Activated T-helper 1 cell treated with anti-CD3 and anti-CD28 coated beads, Interleukin-12 subunit alpha, Interleukin-12 subunit beta, Interleukin-2, Interleukin-4 antibody, amounts not matched to agents 30 ng/mL and 10 ng/mL and 1 ng/mL, durations not matched to agents 14 hours and 24 hours and 36 hours (primary cell): ENCODE measurements at places on chromosomes 6 and 20. TPM values are rescaled to one million over a fixed set of nuclear protein-coding genes. Genes with fewer than 3 reads are reported as not detected.

The FOXP4 gene
- total RNA-seq = 21.6 and 24.0 TPM in 2 replicates

The ZC2HC1B gene
- total RNA-seq = 0.24 TPM in 1 of 2 replicates, not detected in the other

The SCRT2 gene
- not detected in 2 replicates for total RNA-seq

The HMGA1 gene
- total RNA-seq = 415 and 438 TPM in 2 replicates

The ATP9A gene
- 19.6 and 20.6 TPM in 2 replicates for total RNA-seq

The GLP1R gene
- 0.18 TPM in 1 of 2 replicates, not detected in the other for total RNA-seq

DNA sequence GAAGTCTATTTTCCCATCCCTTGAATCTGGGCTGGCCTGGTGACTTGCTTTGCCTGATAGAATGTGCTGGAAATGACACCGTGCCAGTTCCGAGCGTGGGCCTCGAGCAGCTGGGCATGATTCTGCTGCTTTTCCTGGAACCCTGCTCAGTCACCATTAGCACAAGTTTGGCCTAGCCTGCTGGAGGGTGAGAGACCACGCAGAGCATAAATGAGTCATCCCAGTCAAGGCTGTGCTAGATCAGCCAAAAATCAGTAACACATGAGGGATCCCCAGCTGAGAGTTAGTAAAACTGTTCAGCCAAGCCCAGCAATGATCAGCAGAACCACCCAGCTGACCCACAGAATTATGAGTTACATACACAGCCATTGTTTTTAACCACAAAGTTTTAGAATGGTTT lies 74.8 kb upstream of the TOP1 start:
- H3K27ac ChIP-seq = no peak overlapping the region
- peaks cover 9% of the 10 kb centered on the region for H3K27me3 ChIP-seq
- no peak for DNase-seq

DNA sequence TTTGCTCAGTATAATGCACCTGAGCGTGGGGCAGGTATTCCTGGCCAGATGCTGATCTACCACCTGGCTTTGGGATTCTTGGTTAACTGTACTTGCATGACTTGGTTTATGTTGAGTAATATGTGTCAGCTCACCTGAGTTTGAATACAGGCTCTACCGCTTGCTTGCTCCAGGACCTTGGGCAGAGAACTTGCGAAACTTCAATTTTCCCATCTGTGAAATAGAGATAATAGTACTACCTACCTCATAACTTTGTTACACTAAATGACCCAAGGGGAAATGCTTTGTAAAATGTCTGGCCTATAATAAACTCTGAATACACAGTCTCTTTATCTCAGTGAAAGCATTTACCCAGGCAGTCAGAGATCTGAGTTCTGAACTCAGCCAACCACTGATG lies 51.8 kb downstream of the SCAND1 start:
- H3K27ac ChIP-seq = no peak overlapping the region
- peaks cover 21% of the 10 kb centered on the region for H3K36me3 ChIP-seq
- no peak overlapping the region for H3K4me3 ChIP-seq
- no peaks in the 10 kb centered on the region for H3K4me1 ChIP-seq

DNA sequence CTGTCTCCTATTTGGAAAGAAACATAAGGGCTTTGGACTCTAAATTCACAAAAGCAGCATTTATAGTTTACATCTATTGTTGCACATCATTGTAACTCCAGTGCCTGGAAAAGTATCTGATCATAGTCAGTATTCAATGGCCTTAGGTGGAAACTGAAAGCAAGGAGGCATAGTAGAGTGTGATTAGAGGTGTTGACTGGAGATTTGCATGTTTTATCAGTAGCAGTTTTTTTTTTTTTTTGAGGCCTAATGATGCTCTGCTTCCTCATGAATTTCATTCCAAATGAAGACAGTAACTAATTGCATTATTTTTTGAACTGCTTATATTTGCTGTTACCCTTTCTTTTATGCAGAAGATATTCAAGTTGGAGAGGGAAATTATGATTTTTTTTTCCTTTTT lies 213.2 kb upstream of the FLRT3 start:
- H3K4me1 ChIP-seq = no peaks in the 10 kb centered on the region
- H3K4me3 ChIP-seq = no peak overlapping the region
- no peak overlapping the region for H3K27ac ChIP-seq

DNA sequence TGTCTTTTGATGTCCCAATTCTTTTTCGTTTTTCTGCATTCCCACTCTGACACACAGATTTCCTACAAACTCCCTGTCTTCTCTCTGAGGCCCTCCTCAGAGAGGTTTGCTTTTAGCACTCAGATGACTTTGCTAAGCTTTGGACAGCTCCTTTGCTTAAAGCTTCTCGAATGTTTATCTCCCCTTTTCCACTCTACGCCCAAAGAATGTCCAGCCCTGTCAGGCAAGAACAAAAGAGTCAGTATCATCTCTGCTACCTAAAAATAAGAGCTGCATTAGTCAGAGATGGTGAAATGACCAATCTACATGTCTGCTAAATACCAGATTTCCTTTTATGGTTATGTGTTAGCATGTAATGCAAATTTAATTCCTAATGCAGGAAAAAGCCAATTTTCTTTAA lies 56.8 kb downstream of the PREP start:
- H3K27me3 ChIP-seq = no peaks in the 10 kb centered on the region
- peaks cover 32% of the 10 kb centered on the region for H3K36me3 ChIP-seq
- no peak overlapping the region for H3K4me3 ChIP-seq
- DNase-seq = no peak

DNA sequence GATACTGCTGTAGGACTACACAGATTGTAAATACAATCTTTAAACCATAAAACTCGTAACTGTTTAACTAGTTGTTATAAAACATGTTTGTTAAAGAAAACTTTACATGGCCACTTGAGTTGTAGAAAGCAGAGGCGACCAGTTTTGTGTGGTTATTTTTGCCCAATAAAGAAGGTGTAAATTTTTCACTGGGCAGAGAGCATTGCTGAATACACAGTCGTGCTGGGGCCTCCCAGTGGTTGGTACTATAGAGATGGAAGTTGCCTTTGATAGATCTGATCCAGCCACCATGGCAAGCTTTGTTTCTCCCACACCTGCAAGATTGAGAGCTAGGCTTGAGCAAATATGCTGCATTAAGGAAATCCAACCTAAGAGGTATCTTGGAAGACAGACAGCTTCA lies 34.0 kb upstream of the YWHAB start:
- H3K27me3 ChIP-seq = peaks cover 11% of the 10 kb centered on the region
- no peaks in the 10 kb centered on the region for H3K4me1 ChIP-seq
- no peak for DNase-seq
- H3K27ac ChIP-seq = no peak overlapping the region
- H3K36me3 ChIP-seq = no peaks in the 10 kb centered on the region

DNA sequence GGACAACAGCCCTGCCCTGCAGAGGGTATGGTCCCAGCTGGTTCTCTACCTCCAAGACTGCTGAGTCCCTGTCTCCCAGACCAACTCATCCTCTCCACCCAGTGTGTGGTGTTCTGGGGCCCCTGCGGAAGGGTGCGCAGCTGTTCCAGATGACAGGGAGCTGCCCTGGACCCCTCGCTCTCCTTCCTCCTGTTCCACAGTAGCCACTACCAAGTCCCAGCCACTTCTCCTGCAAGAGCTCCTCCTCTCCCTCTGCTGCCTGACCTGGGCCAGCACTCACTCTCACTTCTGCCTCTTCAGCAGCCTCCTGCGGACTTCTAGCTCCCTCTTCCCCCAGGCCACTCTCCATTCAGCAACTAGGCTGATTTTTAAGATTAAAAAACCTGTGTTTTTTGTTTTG lies 40.1 kb upstream of the TMEM181 start:
- no peak overlapping the region for H3K4me3 ChIP-seq
- H3K27me3 ChIP-seq = peaks cover 22% of the 10 kb centered on the region
- DNase-seq = no peak

- no peak for DNase-seq
- peaks cover 19% of the 10 kb centered on the region for H3K4me1 ChIP-seq
- H3K27ac ChIP-seq = no peak overlapping the region
- H3K4me3 ChIP-seq = peak overlapping the region; percentile 80
Measured at GRCh38 chr6:27616328-27617045, 143.6 kb upstream of the ZNF184 start.

DNA sequence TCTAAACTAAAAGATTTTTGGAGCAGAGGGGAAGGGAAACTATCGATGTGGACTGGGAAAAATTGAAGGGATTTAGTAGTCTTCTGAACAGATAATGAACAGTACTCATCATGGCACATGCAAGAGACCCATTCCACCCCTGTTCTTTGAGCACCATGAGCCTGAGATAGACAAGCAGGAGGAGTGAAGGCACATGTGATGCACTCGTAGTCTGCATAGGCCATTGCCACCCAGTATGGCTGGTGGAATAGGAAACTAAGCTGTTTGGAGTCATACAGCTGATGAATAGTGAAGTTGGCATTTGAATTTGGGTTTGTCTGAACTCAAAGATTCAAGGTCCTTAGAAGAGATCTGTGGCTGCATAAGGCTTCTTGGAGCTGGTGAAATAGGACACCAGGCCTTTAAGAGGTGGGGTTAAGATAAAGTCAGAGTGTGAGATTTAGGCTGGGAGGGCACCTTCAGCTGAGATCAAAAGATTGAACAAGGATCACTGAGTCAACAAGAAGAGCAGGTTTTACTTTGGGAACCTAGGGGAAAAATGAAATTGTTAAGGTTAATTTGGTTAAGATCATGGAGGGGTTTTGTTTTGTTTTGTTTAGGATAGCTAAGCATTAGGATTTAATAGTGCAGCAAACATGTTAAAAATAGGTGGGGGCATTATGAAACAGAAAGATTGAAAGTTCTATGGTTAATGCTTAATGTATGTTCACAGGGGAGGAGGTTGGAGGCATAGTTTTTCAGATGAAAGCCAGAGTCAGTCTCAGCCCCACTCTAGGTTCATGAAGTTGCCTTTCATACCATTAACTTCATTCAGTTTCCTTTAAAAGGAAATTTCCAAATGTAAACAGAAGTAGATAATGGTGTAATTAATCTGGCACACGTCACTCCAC lies 148.8 kb downstream of the ARID1B start:
- H3K4me1 ChIP-seq = peaks cover 44% of the 10 kb centered on the region
- no peak for DNase-seq
- peaks cover 12% of the 10 kb centered on the region for H3K36me3 ChIP-seq
- no peaks in the 10 kb centered on the region for H3K27me3 ChIP-seq
- H3K4me3 ChIP-seq = no peak overlapping the region

DNA sequence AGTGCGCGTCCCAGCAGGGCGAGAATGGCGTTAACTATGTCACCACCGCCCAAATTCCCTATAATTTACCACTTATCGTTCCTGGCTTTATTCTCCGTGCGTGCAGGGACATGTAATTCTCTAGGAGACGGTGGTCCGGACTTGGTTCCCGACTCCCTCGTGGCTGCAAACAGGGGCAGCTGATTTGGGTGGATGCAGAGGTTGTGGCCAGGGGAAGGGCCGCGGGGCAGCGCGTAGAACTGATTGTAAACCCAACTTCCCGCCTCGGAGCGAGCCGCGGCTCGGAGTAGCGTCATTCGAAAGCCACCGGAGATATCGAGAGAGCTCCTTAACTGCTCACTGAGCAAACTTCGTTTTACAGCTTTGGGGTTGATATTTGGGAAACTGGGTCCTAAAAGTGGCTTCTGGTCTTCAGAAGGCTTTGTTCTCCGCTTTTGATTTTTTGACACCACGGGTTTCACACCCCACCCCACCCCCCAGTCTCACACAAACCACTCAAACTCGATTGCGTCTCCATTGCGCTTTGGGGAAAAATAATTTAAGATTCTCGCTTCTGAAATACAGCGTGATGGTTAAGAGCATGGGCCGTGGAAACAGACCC lies 17.5 kb upstream of the ZSCAN9 start:
- H3K27me3 ChIP-seq = peaks cover 75% of the 10 kb centered on the region
- peak overlapping the region; percentile 86 for H3K4me3 ChIP-seq
- H3K36me3 ChIP-seq = peaks cover 2% of the 10 kb centered on the region
- DNase-seq = no peak
- no peak overlapping the region for H3K27ac ChIP-seq
- peaks cover 31% of the 10 kb centered on the region for H3K4me1 ChIP-seq

- no peak overlapping the region for H3K27ac ChIP-seq
- no peaks in the 10 kb centered on the region for H3K36me3 ChIP-seq
- no peak overlapping the region for H3K4me3 ChIP-seq
Measured at GRCh38 chr6:89021629-89022028, 58.2 kb upstream of the RNGTT start.

GRCh38 chr20:12874933-12875332 lies 133.8 kb upstream of the SPTLC3 start:
- no peaks in the 10 kb centered on the region for H3K4me1 ChIP-seq
- H3K27ac ChIP-seq = no peak overlapping the region
- H3K36me3 ChIP-seq = no peaks in the 10 kb centered on the region
- no peak overlapping the region for H3K4me3 ChIP-seq

- no peaks in the 10 kb centered on the region for H3K4me1 ChIP-seq
- no peaks in the 10 kb centered on the region for H3K27me3 ChIP-seq
- H3K27ac ChIP-seq = no peak overlapping the region
- H3K4me3 ChIP-seq = no peak overlapping the region
- H3K36me3 ChIP-seq = no peaks in the 10 kb centered on the region
Measured at GRCh38 chr20:15802020-15802419, 771.2 kb downstream of the KIF16B start.

- H3K27me3 ChIP-seq = peaks cover 5% of the 10 kb centered on the region
- H3K4me3 ChIP-seq = no peak overlapping the region
- H3K36me3 ChIP-seq = no peaks in the 10 kb centered on the region
- no peaks in the 10 kb centered on the region for H3K4me1 ChIP-seq
Measured at GRCh38 chr6:110573537-110573936, 97.1 kb upstream of the SLC22A16 start.

- H3K27ac ChIP-seq = no peak overlapping the region
- DNase-seq = no peak
- H3K36me3 ChIP-seq = peaks cover 30% of the 10 kb centered on the region
- no peak overlapping the region for H3K4me3 ChIP-seq
Measured at GRCh38 chr20:33609504-33609903, 52.6 kb upstream of the C20orf144 start.

DNA sequence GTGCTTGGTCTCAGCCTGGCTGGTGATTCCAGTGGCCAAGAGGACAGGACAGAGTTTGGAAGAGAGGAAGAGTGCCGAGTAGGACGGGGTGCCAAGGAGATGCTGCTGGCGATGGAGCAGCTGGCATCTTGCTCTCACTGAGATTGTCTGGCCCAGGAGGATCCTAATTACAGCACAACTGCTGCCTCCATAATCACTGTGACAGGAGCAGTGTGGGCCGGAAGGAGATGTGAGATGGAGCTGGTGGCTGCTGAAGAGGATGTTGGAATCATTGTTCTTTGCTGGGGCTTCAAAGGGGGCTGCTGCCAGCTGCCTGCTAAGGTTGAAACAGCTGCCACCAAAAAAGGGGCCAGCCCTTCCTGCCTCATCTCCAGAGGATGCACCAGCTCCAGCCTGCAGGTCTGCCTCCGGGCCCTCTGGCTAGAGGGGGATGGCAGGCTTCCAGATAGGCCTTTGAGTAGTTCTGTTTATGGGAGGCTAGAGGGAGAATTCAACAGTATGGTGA lies 214.4 kb downstream of the RNF144B start:
- peaks cover 1% of the 10 kb centered on the region for H3K27me3 ChIP-seq
- H3K4me3 ChIP-seq = no peak overlapping the region
- no peak overlapping the region for H3K27ac ChIP-seq
- no peaks in the 10 kb centered on the region for H3K36me3 ChIP-seq

DNA sequence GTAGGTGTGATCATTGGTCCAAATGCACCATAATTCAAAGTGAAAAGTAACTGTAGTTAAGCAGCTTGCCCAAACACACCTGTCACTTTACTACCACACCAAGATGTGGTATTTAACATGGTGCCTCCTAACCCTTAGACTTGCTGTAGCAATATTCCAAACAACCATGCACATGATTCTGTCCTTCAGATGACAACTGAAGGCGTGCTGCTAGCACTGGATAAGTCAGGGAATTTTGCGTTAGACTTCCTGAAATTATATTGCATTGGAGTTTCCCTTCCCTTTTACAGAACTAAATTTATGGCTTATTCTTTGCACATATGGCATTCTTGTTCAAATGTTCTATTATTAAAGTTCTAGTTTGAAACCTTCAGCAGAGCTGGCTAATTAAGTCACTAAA lies 106.2 kb downstream of the ARHGAP18 start:
- H3K4me3 ChIP-seq = no peak overlapping the region
- H3K36me3 ChIP-seq = no peaks in the 10 kb centered on the region
- H3K27ac ChIP-seq = no peak overlapping the region
- no peaks in the 10 kb centered on the region for H3K27me3 ChIP-seq
